ENCODE measurements at places on chromosomes 16 and 17. TPM values are rescaled to one million over a fixed set of nuclear protein-coding genes. Genes with fewer than 3 reads are reported as not detected.

IGF2BP1 gene
- 5.1 TPM for total RNA-seq

MTSS2 gene
- 37.9 TPM for total RNA-seq

ITGAD gene
- not detected for total RNA-seq

NPEPPS gene
- total RNA-seq = 40.5 TPM

ATF7IP2 gene
- total RNA-seq = 3.1 TPM

Data from pericardium fibroblast (primary cell).